NCI-H524 treated with DMSO at 0.1 percent for 48 hours (cell line): ENCODE measurements at places on chromosomes 16 and 17.

DNA sequence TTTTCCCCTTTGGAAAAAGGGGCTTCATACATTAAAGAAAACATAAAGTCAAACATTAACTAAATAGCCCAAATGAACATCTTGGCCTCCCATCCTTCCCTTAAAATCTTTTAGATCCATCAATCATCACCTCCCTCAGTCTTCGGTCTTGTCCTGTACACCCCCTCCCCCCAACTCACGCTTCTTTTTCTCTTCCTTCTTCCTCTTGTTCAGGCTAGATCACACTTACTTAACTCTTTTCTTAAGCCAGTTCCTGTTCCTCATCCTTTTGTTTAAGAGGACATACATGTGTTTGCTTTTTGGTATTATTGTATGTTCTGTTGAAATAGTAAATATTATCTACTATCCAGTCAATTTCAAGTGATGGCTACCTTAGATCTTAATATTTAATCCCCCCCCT, 5.5 kb downstream of the MFSD6L start:
- no peak for DNase-seq

DNA sequence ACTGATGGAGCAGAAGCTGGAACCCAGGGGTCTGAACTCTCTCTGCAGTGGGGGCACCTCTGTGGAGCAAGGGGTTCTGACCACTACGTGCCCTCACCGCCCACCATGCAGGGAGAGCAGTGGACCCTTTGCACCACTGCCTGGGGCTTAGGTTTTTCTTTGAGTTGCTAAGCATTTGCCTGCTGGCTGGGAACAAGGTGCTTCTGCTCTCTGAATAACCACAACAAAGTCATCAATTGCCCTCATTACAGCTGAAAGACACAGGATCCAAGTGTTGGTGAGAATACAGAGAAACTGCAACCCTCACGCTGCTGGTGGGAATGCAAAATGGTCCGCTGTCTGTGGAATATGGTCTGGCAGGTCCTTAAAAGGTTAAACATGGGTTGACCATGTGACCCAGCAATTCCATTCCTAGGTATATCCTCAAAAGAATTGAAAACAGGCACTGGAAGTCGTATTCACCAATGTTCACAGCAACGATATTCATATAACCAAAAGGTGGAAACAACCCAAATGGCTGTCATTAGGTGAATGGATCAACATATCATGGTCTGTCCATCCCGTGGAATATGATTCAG, 22.8 kb downstream of the NLRC3 start:
- DNase-seq: no peak

GRCh38 chr17:58081646-58082340, 1.4 kb upstream of the DYNLL2 start:
- no peak for DNase-seq

- DNase-seq: no peak
Observed at GRCh38 chr16:82582975-82583374, 43.8 kb upstream of the CDH13 start.
